Fibroblast of upper back skin (primary cell): ENCODE measurements at places on chromosomes 7 and 10.

DNA sequence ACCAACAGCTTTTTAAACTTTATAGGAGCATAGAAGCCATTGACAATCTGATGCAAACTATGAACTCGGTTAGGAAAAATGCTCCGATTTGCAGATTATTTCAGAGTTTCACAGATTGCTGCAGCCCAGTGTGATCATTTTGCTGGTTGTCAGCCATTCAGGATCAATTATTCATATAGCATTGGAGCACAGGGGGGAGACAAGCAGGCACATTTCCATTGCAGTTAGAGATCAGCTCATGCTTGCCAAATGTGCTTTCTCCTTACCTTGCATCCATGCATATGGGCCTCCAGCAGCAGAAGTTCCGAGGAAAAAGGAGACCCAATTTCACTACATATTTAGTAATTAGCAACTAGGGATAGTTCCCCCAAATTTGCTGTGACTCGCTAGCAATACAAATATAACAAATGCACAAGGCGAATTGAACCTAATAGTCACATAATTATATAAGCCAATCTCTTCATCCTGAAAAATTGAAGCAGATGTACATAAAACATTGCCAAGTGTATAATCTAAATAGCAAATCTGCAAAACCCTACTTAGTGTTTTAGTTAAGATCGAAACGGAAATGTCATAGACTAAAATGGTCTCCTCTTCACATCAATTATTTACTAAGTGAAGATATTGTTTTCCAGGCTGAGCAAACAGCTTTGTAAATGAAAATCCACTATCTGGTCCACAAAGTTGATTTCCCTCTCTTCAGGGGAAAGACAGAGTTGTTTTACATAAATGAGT lies 49.5 kb upstream of the RSU1 start:
- DNase-seq: no peak

DNA sequence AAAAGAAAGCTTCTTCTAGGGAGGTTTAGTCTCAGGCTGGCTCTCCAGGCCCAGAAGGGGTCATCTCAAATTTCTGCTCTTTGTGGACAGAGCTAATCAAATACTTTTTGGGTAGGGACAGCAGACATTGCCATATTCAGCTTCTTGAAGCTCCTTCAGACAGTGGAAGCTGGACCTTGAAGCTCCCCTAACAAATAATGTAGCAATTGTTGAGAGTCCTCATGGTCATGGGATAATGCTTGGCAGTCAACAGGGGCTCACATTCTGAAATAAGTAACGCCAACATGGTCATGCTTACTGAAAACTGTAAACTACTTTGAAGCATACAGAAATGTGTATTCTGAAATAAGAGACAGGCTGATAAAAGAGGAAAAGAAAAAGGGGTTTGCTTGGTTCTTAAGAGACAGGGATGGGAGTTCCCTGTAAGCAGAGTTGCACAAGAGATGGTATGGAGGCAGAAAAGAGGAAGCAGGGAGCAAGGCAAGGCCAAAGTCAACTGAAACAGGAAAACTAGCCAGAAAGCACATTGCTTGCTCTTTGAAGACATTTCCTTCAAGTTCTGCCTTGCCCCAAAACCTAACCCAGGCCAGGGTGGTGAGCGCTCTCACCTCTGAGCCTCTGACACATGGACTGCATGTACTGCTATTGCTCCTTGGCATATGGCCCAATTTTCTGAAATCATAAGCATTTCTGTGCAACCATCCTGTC lies 53.1 kb upstream of the KMT2E start:
- DNase-seq: no peak

- DNase-seq: peak; percentile 71
Observed at GRCh38 chr7:51162724-51163329, 153.8 kb downstream of the COBL start.

- no peak for DNase-seq
Observed at GRCh38 chr7:158033196-158033595, 554.4 kb downstream of the PTPRN2 start.

DNA sequence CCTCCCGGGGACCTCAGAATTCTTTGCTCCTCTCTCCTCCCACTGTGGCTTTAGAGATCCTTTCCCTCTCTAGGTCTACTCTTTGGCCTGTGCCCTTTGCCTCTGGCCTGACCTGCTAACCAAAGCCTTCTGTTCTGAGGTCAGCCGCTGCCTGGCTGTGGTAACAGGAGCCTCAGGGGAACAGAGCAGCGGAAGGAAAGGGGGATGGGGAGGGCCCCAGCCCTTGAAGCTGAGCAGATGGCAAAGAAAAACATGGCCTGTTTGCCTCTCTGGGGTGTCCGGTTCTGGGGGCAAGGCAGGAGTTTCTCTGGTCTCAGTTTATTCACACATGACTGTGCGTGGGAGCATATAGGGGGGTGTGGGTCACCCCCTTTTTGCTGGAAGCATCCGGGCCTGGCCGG lies 28.2 kb downstream of the COL26A1 start:
- DNase-seq: peak; percentile 28

GRCh38 chr7:132191418-132191817 lies 384.9 kb downstream of the PLXNA4 start:
- no peak for DNase-seq

DNA sequence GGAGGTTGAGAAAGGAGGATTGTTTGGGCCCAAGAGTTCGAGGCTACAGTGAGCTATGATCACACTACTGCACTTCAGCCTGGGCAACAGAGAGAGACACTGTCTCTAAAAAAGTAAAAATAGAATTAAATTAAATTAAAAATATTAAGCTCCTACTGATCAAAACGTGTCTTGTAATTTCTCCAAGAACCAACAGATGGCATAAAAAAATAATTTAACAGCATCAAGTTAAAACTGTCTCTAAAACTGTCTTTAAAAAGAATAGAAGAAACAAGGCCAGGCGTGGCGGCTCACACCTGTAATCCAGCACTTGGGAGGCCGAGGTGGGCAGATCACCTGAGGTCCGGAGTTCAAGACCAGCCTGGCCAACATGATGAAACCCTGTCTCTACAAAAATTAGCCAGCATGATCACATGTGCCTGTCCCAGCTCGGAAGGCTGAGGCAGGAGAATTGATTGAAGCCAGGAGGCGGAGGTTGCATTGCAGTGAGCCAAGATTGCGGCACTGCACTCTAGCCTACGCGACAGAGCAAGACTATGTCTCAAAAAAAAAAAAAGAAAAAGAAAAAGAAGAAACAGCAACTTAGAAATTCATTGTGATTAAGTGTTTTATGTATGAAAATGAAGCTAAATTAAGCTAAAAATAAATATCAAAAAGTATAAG lies 24.5 kb downstream of the MTPAP start:
- DNase-seq: no peak

- no peak for DNase-seq
Observed at GRCh38 chr7:98217623-98218582, 6.7 kb downstream of the BHLHA15 start.

- no peak for DNase-seq
Observed at GRCh38 chr7:155701972-155702544, 57.6 kb downstream of the RBM33 start.

- no peak for DNase-seq
Observed at GRCh38 chr10:107434201-107434600, 269.7 kb upstream of the SORCS1 start.

DNA sequence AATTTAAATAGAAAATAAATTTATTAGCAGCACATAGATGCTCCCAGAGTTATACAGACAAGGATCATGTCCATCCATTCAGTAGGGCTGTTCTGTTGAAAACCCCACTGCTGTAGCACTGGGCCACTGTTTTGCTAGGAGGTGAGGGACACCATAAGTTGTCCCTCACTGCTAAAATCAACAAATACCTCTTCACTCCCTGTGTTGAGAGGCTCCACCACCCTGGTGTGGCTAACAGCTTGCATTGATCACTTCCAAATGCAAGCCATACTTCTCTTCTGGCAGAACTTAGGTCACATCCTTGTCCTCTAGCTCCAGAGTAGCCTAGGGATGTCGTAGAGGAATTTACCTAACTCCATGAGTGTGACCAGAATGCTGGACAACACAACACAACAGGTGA lies 55.4 kb downstream of the MDFIC start:
- DNase-seq: no peak
